ENCODE measurements at places on chromosomes 11 and 22.

- no peak for DNase-seq
Measured at GRCh38 chr11:120465921-120466534, 45.5 kb upstream of the GRIK4 start.

- DNase-seq = no peak
Measured at GRCh38 chr11:118168751-118169150, 7.7 kb downstream of the SCN2B start.

GRCh38 chr11:44066732-44067141, 667 bp downstream of the ACCS start:
- DNase-seq = no peak

GRCh38 chr22:41826021-41826420, 6.9 kb upstream of the SREBF2 start:
- no peak for DNase-seq

DNA sequence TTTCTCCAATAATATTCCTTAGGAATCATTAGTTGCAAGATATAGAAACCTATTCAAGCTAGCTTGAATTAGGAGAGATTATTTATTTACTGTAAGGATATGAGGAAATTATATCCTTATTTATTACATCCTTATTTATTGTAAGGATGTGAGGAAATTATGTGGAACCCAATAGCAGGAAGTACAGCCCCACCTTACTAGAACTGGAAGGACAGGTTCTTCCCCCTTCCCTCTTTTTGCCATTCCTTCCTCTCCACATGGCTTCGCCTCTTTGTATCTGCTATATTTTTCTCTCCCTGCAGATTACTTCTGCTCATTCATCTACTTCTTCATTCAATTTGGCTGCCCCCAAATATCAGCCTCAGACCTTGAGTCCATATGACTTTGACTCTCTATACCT, 49.5 kb upstream of the B3GNT6 start:
- DNase-seq = no peak

GRCh38 chr22:39995393-39996252, 869 bp downstream of the FAM83F start:
- no peak for DNase-seq

DNA sequence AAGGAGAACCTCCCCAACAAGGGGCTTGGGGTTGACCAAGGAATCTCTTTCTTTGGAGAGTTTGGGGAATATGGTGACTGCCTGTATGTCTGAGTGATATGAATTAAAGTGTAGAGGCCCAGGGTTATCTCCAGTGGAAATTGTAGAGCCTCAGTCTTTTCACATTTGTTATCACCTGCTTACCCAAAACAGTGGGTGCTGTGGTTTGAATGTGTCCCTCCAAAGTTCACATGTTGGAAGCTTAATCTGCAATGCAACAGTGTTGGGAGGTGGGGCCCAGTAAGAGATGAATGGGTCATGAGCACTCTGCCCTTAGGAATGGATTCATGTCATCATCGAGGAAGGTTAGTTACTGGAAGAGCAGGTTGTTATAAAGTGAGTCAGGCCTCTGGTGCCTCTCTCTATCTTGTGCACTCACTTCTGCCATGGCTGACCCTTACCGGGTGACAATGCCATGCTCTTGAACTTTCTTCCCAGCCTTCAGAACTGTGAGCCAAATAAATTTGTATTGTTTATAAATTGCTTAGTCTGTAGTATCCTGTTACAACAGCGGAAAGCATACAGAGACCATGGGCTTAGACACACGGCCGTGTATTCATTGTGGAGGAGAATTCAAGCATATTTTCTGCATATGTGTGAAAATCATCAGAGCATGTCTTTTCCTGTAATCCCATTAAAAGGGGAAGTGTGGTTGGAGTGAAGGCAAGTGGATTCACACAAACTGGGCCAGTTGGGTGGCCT, 114.1 kb upstream of the TBCEL start:
- no peak for DNase-seq

DNA sequence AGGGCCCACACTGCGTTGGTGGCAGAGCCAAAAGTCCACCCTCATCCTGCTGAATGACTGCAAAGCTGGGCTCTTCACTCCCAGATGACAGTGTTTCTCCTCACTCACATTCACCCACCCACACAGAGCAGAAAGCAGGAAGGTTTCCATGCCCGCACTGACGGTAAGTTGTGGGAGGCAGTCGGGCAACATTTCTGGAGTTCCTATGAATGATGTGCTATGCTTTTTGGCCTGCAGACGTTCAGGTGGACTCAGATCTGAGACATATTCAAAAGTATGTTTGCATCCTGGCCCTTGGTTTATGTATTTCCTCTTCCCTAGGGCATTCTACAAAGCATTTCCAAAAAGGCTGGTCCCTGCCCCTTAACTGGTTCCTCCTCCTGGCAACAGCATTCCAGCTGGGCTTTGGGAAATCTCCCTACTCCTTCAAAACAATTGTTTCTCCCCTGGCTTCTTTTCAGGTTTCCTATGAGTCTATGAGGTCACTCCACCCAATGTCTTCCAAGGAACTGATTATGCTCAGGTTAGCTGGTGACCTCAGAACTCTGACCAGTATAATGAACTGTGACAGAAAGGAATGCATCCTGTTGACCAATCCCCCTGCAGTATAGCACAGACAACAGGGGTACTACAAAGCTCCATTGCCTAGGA, 36.4 kb downstream of the PACSIN2 start:
- DNase-seq = no peak

DNA sequence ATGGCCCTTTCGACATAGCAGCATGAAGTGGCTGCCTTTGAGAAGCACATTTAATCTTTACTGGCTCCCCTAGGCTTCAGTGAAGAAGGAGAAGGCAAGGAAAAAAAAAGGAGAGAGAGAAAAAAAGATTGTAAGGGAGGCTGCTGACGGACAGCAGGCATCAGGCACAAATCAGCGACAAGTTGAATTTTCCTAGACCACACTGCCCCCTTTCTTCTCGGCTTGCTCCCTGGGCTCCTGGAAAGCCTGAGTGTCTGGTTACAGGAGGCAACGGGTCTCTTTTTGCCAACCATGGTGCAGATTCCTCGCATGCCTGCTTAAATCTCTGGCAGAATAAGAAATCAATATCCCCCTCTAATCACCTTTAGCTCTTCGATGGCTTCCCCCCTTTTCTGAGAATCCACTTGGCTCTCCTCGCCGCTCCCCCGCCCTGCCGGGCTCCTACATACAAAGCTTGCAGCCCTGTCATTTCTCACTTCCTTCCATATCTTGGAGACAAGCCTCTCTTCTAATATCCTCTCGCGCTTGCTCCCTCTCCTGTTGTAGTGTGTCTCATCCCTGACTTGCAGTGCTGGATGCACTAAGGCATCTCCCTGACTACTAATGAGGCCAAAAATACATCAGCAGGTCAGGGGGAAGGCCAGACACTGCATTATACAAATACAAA, 14.3 kb downstream of the BLID start:
- no peak for DNase-seq

GRCh38 chr11:75563978-75564552, 2.0 kb downstream of the SERPINH1 start:
- DNase-seq = no peak

- peak; percentile 45 for DNase-seq
Measured at GRCh38 chr22:46737976-46738646, at the start of gene CERK. Gene CERK, minus strand, starts transcription at chr22:46738252. Its CDS starts 104 bp downstream, at chr22:46738148.

- no peak for DNase-seq
Measured at GRCh38 chr11:61771985-61772455, 19.6 kb downstream of the MYRF start.

DNA sequence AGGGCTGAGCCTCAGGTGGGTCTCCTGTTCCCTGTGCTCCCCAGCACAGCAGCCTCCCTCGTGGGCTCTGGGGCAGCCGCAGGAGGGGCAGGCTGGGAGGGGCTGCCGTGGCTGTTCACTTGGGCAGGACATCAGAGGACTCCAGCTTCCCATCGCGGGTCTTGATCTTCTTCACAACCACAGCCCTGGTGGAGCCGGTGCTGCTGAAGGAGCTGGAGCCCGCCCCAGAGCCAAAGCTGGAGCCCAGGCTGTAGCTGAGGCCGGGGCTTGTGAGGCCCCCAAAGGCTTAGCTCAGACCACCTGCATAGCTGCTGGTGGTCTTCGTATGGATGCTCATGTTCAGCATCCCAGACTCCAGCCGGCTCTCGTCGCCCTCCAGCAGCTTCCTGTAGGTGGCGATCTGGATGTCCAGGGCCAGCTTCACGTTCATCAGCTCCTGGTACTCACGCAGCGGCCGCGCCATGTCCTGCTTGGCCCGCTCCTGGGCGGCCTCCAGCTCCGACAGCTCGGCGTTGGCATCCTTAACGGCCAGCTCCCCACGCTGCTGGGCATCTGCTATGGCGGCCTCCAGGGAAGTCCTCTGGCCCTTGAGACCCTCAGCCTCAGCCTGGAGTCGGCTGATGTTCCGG, 126.1 kb downstream of the NECTIN1 start:
- DNase-seq = no peak

DNA sequence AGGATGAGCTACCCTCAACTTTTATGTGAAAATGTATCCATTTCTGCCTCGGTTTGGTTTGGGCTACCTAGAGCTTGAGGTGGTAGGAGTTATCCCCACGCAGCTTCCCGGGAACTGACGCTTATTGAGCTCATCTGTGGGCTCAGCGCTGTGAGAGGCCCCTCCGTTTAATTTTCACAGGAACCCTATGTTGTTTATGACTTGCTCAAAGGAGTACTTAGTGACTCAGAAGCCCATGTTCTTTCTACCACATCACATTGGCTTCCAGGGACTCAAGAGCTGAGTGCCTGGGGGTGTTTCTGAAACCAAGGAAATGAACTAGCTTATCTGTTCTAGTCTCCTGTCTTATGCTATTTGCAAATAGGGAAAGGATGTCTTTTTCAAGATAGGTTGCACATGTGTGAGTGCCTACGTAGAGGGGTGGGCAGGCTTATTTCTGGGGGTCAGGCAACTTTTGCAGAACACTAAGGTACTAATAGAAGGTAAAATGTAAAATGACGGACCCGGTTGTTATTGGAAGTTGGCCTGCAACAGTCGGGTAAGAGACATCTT, 40.5 kb downstream of the MICAL2 start:
- DNase-seq = no peak

DNA sequence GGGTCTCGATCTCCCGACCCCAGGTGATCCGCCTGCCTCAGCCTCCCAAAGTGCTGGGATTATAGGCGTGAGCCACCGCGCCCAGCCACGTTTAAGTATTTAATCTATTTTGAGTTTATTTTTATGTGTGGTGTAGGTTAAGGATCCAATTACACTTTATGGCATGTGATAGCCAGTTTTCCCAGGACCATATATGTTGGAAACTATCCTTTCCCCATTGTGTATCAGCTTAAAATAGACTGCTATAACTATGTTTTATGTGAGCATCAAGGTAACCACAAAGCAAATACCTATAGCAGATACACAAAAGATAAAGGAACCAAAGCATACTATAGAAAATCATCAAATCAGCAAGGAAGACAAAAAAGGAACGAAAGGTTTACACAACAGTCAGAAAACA, 42.4 kb downstream of the TTC28 start:
- no peak for DNase-seq

GRCh38 chr11:131392528-131393255, 22.3 kb downstream of the NTM start:
- DNase-seq = peak; percentile 37

DNA sequence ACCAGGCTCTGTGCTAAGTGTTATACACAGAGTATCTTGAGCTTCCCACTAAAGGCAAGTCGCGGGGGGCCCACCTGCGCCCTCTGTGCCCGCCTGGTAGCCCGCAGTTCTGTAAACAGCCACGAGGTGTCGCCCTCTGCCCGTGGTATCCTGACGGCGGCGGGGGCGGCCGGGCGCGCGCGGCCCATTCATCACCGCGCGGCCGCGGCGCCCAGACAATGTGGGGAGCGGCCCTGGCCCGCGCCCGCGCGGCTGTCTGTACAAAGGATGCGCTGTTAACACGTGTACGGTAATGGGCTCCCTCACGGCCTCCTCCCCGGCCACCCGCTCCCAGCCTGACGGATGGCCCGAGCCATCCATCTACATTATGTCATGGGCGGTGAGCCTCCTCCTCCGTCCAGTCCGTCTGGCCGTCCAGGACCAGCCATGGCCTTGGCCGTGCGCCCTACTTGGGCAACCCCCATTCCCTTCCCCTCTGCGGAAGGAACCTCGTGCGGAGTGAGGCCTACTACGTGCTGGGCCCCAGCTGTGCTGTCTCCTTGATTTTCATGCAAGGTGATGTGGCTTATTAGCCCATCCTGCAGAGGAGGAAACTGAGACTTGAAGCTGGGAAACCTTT, 99.4 kb downstream of the MIAT start:
- no peak for DNase-seq

- no peak for DNase-seq
Measured at GRCh38 chr11:110289472-110289871, 6.9 kb downstream of the RDX start.

GRCh38 chr11:128767591-128768001, 73.7 kb downstream of the FLI1 start:
- DNase-seq = no peak

- DNase-seq = no peak
Measured at GRCh38 chr22:32617271-32617670, 142.7 kb downstream of the FBXO7 start.

DNA sequence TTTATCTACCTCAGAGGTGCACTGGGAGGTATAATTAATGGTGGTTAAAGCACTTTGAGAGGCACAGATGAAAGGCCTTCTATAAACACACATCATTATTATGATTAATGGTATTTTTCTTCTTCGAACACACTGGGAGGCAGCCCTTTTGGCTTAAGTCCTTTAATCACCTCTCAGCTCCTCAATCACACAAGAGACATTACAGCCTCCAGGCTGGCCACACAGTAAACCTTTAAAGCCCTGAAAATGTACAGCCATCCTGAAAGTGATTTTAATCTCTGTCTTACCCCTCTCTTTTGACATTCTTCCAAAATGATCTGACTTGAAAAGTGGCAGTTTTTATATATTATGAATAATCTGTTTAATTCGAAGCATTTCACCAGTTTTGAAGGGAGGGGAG, 54.3 kb upstream of the VSTM5 start:
- no peak for DNase-seq

DNA sequence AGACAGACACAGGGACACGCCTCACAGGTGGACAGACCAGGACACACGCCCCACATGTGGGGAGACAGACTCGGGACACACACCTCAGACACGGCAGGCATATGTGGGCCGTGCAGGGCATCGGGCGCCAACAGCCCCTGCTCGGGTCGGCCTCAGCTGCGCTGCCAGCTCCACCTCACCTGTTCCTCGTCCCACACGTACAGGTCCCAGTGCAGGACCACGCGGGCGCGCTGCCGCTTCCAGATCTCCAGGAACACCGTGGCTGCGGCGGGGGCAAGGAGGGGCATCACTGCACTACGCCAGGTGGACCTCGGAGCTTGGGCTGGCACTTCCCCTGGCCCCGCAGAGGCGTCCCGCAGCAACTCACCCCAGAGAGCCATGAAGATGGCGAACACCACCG, 12.4 kb downstream of the ANO9 start:
- no peak for DNase-seq

GRCh38 chr11:8285796-8286195, 22.1 kb upstream of the LMO1 start:
- no peak for DNase-seq

Data from Jurkat, Clone E6-1 (cell line).